ENCODE measurements at places on chromosomes 11 and 22. TPM values are rescaled to one million over a fixed set of nuclear protein-coding genes. Genes with fewer than 3 reads are reported as not detected.

The GNAZ gene
- total RNA-seq, result 4.9 TPM

The DERL3 gene
- 4.6 TPM for total RNA-seq

The RIBC2 gene
- 1.1 TPM for total RNA-seq

The PHOX2A gene
- total RNA-seq, result not detected

The ZDHHC13 gene
- 10.3 TPM for total RNA-seq

The HBE1 gene
- not detected for total RNA-seq

The GGTLC2 gene
- total RNA-seq, result 1.4 TPM

The OR4P4 gene
- not detected for total RNA-seq

The PKDREJ gene
- total RNA-seq, result 0.05 TPM

The OR8D4 gene
- not detected for total RNA-seq

The INPP5J gene
- 5.2 TPM for total RNA-seq

The SYT12 gene
- 7.2 TPM for total RNA-seq

Data from chondrocyte (in vitro differentiated cells).